ENCODE measurements at places on chromosomes 6 and 20. TPM values are rescaled to one million over a fixed set of nuclear protein-coding genes. Genes with fewer than 3 reads are reported as not detected.

DNA sequence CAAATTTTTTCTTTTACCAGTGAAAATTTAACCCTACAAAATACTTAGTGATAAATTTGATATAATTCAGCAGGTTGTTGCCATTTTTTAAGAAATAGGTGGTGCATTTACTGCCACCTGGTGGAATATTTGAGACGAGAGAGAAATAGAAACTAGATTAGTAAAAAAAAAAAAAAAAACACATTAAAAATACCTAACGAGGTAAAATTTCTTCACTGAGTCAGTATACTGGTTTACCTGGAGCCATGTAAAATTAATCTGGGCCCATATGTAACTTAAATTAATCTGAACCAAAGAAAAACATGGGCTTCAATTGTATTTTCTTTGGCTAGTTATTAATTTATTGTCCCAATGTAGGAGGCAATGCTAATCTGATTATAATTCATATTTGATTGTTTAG lies 520.8 kb downstream of the EPM2A start:
- DNase-seq, result peak; percentile 67

GRCh38 chr6:31767096-31767645 lies 4.7 kb downstream of the SAPCD1 start:
- DNase-seq, result no peak

GRCh38 chr6:156279261-156279969 lies 497.8 kb upstream of the ARID1B start:
- DNase-seq, result peak; percentile 23

Gene SOX18
- 8.7 TPM for total RNA-seq

Gene C20orf144
- not detected for total RNA-seq

- peak; percentile 23 for DNase-seq
Measured at GRCh38 chr20:49187330-49187850, 744 bp downstream of the STAU1 start.

DNA sequence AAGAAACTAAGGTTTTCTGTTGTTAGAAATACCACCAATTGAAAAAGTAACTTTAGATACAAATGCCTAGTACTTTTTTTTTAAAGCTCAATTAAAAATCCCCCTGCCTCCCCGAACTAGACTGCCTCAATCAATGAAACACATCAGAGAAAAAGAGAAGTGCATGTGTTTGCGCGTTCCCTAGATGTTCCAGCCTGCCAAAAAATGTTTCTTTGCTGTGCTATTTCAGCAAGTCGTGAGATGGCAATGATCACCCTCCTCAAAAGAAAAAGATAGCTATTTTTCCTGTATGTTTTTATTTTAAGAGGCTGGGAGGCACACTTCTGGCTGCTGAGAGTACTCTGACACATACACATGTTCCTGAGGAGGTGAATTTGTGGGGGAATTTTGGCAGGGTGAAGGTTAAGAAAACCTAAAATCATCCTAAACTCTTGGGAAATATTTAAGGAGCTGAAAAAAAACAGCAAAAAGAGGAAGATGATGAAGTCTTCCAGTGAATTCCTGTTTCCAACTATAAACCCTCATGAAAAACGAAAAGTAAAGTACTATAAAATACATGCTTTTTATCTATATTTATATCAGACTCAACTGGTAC lies 114.8 kb downstream of the HIVEP2 start:
- no peak for DNase-seq

DNA sequence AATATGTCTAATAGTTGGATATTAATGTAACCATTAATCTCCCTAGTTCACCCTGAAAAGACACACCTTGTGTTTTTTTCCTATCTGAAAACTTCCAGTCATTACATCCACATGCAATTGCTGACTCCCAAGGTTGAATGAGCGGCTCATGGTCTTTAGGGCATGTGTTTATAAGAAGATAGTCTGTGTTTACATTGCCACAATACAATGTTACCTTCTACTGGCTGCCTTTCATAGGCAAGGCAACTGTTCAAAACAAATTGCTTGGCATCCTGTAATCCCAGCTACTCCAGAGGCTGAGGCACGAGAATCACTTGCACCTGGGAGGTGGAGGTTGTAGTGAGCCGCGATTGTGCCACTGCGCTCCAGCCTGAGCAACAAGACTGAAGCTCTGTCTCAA lies 86.8 kb upstream of the SHLD1 start:
- no peak for DNase-seq

DNA sequence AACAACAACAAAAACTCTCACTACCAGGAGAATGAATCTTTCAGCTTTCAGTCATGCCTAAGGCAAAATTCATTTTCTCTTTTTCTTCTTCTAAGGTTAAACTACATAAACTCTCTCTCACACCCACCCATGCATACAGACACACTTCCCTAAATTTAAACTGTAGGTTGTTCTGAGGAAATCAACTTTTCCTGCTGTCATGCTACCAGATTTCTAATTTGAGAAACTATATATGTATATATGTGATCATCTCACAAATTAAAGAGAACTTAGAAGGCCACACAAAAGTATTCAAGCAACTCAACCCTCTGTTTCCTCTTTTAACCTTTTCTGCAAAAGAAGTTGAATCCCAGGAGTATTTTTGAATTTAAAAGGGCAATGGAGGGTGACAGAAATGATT lies 532.5 kb downstream of the KIF16B start:
- no peak for DNase-seq

DNA sequence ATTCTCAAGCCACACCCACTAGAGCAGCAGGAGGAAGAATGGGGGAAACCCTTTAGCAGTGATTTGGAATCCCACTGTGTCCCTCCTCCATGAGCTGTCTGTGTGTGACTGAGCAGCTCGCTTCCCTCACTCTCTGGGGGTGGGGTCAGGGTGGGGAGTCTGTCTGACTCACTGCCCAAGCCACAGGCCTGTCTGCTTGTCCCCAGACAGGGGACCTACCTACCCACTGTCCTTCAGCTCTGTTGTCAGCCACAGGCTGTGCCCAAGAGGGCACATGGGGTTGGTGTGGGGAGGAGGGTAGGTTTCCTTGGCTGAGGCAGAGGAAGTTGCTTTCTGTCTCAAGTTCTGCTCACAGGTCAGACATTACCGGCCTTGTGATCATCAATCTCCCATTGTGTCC lies 127.0 kb downstream of the MAFB start:
- DNase-seq, result peak; percentile 34

- no peak for DNase-seq
Measured at GRCh38 chr6:41640426-41640825, 2.2 kb downstream of the MDFI start.

Gene GHRH
- total RNA-seq, result not detected

- DNase-seq, result no peak
Measured at GRCh38 chr6:15265787-15266186, 19.9 kb downstream of the JARID2 start.

- DNase-seq, result no peak
Measured at GRCh38 chr20:9514461-9515213, at the start of gene LAMP5. Gene LAMP5 (plus strand): TSS chr20:9514590. CDS start chr20:9514853, 263 bp downstream.

Gene UST
- 39.7 TPM for total RNA-seq

DNA sequence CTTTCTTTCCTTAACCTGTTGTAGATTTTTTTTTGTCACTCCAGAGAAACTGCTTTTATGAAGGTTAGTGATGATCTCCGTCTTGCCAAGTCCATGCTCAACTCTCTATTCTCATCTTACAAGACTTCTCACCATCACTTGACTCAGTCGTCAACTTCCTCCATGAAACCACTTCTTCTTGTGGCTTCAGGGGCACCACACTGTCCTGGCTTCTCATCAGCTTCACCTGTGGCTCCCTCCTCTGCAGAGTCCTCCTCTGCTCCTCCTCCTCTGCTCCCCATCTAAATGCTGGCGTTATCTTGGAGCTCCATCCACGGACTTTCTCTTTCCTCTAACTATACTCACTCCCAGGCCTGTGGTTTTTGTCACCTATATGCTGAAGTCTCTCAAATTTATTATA lies 187.5 kb downstream of the BACH2 start:
- no peak for DNase-seq

Data from umbilical cord (tissue), 2 donors.